Activated B cell treated with CpG ODN at 0.5 μM for 24 hours (primary cell): ENCODE measurements at places on chromosomes 11 and 22. TPM values are rescaled to one million over a fixed set of nuclear protein-coding genes. Genes with fewer than 3 reads are reported as not detected.

Gene DMC1
- total RNA-seq = 0.54 and 0.91 TPM in 2 replicates

Gene OR10D3
- not detected in 2 replicates for total RNA-seq

Gene NUDT22
- 81.0 and 95.3 TPM in 2 replicates for total RNA-seq

Gene RIC3
- 44.3 and 52.8 TPM in 2 replicates for total RNA-seq
